ENCODE measurements at places on chromosomes 3 and 15.

- peak; percentile 17 for DNase-seq
Measured at GRCh38 chr3:196837819-196838420, 29.8 kb upstream of the SENP5 start.

- no peak for DNase-seq
Measured at GRCh38 chr15:81560405-81560804, 186.4 kb upstream of the TMC3 start.

DNA sequence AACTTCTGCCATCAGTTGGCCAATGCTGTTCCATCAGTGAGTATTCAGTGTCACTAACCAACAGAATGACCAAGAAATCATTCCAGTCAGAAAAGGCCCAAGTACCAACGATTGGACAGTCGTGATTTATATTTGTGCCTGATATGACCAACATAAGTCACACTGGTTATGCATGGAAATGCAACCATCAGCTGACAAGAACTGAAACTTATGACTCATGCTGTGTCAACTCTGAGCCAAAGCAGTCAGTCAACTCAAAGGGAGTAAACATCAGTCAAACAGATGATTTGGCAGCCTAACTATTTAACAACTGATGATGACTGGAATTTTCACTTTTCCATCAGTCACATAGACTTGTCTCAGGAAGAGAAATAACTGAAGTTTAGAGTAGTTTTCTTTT is 142.4 kb downstream of the ANXA2 start:
- peak; percentile 7 for DNase-seq

DNA sequence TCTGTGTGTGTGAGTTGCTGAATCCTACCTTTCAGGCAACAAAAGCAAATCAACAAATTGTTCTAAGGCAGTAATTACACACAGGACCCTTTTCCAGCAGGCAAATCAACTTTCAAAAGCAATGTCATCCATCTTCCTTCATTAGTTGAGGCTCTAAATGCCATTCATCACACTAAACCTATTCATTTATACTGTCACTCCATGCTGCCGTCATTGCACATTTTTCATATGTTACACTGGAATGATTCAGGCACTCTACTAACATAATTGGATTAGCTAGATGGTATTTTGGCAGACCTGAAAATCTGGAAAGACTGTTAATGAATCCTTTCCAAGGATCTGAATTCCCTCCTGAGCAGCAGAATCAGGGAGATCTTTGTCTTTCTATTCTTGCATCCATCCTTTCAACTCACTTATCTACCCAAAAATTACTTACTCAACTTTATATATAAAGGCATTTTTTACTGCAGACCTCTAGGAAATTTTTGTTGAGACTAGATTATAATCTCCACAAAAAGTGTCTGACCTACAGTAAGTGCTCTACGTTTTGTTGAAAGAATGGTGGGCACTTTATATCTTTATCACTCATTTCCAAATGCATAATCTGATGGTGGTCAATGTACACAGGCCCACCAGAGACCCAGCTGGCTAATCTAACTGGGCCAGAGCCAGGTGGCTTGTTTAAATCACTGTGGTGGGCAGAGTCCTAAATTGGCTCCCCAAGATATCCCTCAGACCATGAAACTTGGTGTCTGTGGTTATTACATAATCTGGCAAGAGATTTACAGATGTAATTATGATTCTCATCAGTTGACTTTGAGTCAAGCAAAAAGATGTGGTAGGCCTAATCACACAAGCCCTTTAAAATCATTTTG is 25.0 kb downstream of the MIX23 start:
- DNase-seq: no peak

GRCh38 chr15:81432179-81432578 is 58.2 kb upstream of the TMC3 start:
- peak; percentile 9 for DNase-seq

GRCh38 chr3:53719796-53720195 is 126.4 kb downstream of the CHDH start:
- DNase-seq: no peak

DNA sequence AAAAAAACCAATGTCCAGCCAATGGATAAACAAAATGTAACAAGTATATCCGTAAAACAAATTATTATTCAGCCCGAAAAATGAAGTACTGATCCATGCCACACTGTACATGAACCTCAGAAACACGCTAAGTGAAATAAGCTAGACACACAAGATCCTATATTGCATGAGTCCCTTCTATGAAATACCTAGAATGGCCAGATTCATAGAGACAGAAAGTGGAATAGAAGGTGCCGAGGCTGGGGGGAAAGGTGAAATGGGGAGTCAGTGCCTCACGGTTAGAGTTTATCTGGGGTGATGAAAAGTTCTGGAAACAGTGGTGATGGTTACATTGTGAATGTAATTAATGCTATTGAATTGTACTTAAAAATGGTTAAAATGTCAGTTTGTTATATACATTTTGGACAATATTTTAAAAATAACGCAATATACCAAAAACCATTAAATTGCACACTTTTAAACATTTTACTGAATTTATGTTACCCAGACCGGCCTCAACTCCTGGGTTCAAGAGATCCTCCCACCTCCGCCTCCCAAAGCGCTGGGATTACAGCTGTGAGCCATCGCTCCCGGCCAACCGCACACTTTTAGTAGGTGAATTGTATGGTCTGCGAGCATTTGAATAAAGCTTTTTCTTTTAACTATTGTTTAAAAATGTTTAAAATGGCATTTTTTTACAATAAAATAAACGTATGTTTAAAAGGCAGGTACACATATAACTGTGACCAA is 2.1 kb downstream of the RNF168 start:
- DNase-seq: no peak

DNA sequence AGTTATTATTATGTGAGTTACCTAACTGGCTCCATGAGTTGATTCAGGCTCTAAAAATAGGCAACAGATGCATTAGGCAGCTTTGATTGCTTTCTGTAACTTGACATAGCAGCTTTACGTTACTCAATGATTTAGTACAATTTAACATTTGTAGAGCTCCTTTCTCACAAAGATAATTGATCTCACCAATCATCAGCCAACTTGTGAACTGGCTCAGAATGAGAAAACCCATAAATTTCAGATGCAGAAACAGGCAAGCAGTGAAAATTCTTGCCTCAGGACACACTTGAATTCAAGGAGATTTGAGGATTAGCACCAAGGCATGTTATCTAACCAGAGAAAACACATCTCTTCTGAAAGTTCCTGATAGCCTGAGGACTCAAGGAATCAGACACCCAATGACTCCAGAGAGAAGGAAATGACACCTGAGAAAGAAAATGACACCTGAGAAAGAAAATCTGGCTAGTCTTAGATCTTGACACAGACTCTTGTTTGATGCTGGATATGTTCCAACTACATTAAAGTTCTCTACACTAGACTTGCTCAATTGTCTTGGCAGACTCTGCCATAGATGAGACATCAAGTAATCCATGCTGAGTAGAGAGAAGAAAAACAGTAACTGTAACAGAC is 315.1 kb upstream of the CBLB start:
- peak; percentile 29 for DNase-seq

- peak; percentile 81 for DNase-seq
Measured at GRCh38 chr3:93973131-93974126, at the start of gene PROS1. TSS of gene PROS1 (minus strand) at chr3:93973896. CDS start at chr3:93973749, 147 bp downstream.

All from muscle of back (tissue), 13 donors.